Uterine smooth muscle cell (primary cell): ENCODE measurements at places on chromosomes 6 and 20. TPM values are rescaled to one million over a fixed set of nuclear protein-coding genes. Genes with fewer than 3 reads are reported as not detected.

Gene PPIL6
- 2.3 and 5.0 TPM in 2 replicates for total RNA-seq

Gene OR2B6
- total RNA-seq, result not detected in 2 replicates

Gene KCNK5
- total RNA-seq, result under 0.01 and 0.11 TPM in 2 replicates

Gene NRSN1
- total RNA-seq, result not detected in 2 replicates

Gene SLC22A16
- 0.11 TPM in 1 of 2 replicates, not detected in the other for total RNA-seq
